ENCODE measurements at places on chromosomes 4 and X.

DNA sequence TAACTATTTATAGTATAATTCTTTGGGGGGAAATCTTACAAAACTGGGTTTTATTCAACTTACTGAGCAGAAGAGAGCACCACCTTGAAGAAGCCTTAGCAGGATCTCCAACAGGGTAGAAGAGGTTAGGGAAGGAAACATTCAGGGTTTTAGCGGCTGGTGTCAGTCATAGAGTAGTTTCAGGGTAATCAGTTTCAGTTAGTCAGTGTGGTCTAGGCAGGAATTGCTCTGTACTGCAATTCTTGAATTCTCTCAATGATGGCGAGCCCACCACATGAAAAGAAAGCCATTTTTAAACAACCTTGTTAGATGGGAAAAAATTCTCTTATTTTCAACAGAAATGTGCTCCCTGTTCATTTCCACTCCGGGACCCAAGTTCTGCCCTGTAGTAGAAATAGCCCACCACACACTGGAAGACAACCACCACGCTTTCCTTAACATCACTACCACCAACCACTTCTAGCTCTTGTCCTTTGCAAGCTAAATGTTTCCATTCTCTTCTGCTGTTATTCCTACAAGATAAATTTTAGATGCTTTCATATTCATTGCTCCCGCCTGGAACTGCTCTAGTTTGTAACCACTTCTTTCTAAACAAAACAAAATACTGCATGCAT is 25.9 kb downstream of the COL25A1 start:
- DNase-seq, result no peak

DNA sequence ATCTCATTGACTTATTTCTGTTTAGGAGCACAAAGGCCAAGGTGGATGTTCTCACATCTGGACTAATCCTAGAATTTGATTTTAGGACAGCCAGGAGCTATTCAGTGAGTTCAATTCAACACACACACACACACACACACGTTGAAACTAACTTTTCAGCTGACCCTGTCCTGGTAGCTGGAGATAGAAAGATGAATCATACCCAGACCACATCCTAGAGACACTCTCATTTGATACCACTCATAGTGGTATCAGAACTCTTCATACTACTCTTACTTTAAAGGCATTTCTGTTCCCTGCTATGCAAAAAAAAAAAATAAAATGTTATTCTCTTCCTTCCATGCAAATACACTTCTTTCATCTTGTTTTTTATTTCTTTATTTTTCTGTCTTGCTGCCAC is 36.7 kb downstream of the KLF8 start:
- no peak for DNase-seq

GRCh38 chrX:40688929-40689328 is 41.6 kb upstream of the CXorf38 start:
- DNase-seq, result no peak

- DNase-seq, result peak; percentile 39
These were observed 91.4 kb downstream of the STK32B start for GRCh38 chr4:5142726-5143125.

DNA sequence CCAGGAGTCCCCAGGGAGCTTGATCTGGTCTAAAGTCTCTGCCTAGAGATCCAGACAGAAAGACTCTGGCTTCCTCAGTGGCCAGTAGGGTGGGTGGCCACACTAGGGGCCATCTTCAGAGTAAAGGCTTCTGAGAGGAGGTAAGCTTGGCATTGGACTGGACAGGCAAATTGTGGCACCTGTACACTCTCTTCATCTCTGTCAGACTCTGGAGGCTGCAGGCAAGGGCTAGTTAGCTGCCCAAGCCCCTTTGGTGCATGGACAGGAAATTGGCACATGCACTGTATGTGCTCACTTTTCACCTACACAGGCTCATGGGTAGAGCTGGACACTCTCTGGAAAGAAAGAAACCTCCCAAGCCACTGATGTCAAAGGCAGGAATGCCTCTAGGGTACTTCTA is 142.8 kb downstream of the PJA1 start:
- no peak for DNase-seq

DNA sequence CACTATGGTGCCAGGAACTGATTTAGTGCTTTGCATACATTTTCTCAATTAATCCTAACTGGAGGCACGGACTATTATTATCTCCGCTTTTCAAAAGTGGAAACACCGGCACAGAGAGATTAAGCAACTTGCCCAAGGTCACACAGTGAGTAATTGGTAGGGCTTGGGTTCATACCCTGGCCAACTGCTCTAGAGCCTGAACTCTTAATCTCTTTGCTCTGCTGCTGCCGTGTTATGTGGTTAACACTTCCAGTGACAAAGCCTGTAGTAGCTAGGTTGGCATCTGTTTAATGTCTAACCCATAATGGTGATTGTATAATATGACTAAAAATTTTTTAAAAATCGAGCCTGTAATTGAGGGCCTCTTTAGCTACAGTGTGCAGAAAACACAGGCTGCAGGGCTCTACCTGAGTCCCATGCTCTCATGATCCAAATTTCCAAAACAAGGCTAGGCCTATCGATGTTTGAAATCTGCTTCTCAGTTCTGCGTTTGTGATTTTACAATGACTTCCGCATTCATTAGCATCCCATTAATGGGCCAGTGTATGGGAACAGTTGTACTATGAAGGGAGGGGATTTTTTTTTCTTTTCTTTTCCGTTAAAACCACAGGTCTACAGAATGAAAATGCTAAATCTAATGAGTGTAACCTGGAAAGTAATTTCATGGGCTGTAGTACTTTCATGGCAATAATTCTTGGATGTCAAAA is 219.3 kb upstream of the JADE1 start:
- DNase-seq, result no peak

DNA sequence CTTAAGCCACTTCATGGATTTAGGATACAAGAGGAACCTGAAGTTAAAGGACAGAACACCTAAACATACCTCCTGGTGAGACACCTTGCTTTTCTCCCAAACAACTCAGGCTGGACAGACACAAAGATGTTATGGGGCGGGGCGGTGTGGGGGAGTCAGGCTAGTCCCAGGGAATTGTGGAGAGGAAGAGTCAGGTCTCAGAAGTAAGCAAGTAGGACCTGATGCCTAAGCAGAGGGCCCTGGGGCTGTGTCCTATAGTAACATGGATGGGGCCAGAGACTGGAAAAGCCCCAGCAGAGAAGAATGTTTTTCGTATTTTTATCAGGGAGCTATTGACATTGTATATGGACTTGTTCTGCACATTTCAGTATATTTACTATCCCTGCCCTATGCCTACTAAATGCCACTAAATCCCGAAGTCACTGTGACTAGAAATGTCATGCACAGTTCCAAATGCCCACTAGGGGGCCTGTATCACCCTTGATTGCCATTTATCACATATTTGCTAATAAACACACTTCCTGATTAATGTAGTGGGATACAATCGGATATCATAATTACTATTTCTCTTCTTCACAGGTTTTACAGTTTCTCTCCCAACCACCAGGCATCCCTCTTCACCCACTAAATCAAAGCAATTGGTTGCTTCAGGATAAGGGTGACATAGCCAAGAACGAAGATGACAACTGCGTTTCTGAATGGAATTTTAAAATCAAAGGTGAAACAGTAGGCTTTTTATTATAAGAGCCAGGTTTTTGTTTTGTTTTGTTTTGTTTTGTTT is 23.8 kb upstream of the ARHGAP10 start:
- no peak for DNase-seq

- DNase-seq, result peak; percentile 14
These were observed 155.8 kb downstream of the PDGFC start for GRCh38 chr4:156815717-156816359.

- DNase-seq, result no peak
These were observed 2.8 kb upstream of the AWAT1 start for GRCh38 chrX:70231666-70232065.

GRCh38 chr4:122781486-122781885 is 45.1 kb upstream of the FGF2 start:
- no peak for DNase-seq

- no peak for DNase-seq
These were observed 23.5 kb upstream of the PRDM8 start for GRCh38 chr4:80173841-80174240.

- no peak for DNase-seq
These were observed 819.2 kb downstream of the RAPGEF2 start for GRCh38 chr4:159922119-159922518.

DNA sequence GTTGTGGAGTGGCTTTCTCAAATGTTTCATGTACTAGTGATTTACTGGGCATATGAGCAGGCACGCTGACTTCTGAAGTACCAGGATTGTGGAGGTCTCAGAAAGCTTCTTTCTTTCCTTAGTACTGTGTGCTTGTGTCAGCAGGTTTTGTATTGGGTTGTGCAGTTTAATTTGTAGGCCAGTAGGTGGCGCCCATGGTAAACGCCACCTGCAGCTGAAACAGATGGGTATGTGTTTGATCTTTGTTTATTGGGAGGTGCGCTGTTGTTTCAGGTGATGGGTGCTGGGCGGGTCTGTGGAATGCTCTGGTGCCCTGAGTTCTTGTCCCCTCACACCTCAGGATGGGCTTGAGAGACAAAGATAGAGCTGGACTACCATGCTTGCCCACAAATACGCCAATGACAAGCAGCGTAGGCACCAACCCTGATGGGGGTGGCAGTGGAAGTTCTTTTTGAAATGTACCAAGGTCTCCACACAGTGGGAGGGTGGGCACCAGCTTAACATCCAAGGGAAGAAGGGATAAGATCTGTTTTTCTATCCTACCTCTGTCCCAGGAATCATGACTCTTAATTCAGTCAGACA is 141.5 kb downstream of the RPS6KA6 start:
- peak; percentile 30 for DNase-seq

DNA sequence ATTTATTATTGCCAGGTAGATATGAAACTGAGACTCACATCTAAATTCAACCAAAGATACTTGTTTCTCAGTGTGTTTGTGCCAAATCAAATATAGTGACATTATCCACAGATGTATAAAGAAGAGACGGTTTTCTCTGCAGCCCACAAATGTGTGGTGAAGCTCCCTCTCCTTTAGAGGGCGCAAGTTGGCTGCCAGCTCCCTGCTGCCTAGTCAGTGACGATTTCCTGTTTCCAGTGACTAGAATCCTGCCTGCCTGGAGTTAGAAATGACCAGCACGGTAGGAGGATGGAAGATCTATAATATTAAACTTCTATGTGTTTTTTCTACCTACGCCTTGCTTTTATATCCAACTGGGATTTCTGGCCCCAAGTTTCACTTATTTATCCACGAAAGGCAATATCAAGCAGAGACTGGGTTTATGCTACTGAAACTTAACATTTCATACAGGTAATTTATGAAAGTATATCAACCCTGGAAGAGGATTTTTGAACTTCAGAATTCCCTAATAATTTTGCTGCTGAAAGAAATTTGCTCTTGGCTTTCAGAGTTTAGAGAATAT is 1793.7 kb upstream of the TENM3 start:
- DNase-seq, result peak; percentile 3

DNA sequence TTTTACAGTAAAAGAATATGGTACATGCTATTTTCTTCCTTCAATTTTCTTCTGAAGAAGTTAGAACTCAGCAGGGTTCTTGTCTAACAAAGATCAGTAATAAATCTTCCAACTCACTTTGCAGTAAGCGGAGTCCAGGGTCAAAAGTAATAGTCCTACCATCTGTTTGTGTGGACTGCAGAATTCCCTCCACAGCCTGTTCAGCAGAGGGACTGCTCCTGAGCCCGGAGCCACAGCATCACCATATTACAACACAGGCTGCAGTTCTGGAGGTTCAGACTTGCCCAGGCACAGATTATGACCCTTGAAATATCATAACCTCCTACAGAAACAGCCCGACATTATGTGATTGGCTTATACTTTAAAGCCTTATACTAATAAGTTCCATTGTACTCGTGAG is 10.3 kb downstream of the FHDC1 start:
- DNase-seq, result no peak

- no peak for DNase-seq
These were observed 31.1 kb downstream of the AKAP4 start for GRCh38 chrX:50169717-50170116.

DNA sequence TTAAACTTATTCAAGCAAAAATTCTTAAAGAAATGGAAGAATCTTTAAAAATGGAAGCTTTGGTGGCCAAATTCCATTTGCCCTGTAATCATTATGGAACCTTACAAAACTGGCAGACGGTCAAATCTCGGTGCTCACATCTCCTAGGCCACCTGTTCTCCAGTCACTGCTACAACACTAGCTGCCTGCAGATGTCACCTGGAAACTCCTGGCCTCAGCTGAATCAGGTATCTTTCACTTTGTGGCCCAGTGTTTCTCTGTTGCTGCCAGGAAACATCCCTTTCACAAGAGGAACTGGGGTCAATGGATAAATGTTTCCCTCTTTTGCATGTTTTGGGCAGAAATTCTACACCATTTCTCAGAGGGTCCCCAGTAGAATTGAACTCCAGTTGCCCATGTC is 4.2 kb upstream of the CXCL3 start:
- DNase-seq, result peak; percentile 33

- no peak for DNase-seq
These were observed 6.2 kb downstream of the SH3TC1 start for GRCh38 chr4:8205241-8205707.

GRCh38 chr4:163164591-163164990 is 2.1 kb downstream of the NAF1 start:
- DNase-seq, result no peak

GRCh38 chrX:55709735-55710134 is 7.8 kb upstream of the RRAGB start:
- peak; percentile 45 for DNase-seq

DNA sequence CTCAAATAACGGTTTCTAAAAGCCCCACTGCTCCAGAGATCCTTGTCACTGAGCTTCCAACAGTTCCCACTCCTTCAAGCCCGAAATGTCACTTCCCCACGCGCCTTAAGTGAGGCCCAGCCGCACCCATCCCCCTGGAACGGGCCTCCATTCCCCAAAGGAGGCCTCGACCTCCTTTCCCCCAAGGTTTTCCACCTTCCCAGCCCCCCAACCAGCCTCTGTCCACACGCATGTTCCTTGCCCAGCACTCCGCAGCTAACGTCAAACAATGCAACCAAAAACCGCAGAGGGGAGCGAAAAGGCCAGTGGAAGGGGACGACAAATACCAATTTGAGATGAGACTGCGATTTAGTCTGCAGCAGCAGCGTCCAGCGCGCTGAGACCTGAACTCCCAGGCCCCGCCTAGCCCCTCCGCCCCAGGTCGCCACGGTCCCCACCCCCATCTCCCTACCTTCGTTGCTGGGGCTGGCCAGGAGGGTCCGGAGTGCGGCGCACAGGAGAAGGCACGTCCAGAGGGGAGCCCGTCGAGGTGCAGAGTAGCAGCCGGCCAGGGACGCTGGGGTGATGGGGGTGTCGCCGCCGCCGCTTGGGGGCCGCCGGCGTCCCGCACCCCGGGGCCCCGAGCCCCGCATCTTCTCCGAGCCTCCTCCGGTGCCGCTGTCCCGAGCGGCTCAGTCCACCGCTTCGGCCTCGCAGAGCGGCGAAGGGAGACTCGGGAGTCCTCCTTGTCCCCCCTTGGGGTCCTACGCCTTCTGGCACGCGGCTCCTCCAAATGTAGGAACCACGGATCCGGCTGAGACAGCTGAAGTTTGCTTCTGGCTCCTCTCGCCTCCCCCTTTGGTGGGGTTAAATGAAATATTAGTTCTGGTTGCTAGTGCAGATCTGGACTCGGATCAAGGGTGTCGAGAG is 924 bp downstream of the EPHA5 start:
- DNase-seq, result no peak

GRCh38 chr4:123230061-123230460 is 166.5 kb upstream of the SPRY1 start:
- DNase-seq, result no peak
